ENCODE measurements at places on chromosomes 3 and 15.

- no peak for DNase-seq
These were observed 12.1 kb downstream of the TMPRSS7 start for GRCh38 chr3:112046599-112046998.

DNA sequence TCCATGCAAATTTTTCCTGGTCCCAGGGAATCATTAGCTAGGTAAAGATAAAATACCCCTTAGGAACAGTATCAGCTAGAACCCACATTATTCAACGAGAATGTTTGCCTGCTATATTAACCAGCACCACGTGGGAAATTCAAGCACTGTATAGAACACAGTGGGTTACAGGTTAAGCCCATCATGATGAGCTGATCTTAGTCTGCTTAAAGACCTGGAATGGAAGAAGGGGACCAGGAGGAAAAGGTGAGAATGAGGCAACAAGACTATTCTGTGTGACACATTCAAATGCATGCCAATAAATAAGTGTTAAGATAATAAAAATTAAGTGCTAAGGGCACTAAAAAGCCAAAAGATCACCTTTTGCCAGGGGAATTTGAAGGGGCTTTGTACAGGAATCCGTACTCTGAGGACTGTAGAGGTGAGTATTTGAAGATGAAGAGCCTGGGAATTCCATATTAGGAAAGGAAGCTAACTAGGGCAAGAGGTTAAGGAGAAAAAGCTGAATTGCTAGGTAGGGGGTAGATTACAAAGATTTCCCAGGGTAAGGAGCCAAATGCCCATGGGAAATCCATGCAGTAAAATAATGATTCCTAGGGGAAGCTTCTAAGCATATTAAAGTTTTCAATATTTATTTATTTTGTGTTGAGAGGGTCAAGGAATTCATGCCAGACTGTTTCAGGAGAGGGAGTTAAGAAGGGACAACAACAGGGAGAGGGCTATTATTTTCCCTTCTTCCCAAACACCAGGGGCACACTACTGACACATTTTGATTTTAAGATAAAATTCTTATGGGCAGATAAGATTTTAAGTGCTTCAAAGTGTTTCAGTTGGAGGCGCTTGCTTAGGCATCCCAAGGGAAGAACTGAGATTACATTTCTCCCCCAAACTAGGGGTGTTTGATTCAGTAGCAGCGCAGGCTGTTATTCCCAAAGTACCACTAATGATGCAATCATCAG lies 2.3 kb upstream of the MED12L start:
- DNase-seq = no peak

DNA sequence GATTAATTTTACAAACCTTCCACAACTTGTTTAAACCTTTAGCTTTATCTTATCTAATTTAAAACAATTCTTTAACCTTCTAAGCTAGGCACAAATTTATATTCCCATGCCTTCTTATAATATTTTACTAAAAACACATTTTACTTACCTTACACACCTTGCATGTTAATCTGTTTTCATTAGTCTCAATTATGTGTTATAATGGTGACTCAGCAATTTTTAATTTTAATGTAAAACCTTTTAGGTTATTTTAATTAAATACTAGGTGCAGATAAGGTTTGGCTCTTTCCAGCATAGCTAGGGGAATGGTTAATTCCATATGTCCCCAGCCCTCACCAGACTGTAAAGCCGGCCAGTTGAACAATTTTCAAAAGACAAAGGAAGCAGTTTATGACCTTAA lies 264.6 kb upstream of the SGO1 start:
- DNase-seq = no peak

DNA sequence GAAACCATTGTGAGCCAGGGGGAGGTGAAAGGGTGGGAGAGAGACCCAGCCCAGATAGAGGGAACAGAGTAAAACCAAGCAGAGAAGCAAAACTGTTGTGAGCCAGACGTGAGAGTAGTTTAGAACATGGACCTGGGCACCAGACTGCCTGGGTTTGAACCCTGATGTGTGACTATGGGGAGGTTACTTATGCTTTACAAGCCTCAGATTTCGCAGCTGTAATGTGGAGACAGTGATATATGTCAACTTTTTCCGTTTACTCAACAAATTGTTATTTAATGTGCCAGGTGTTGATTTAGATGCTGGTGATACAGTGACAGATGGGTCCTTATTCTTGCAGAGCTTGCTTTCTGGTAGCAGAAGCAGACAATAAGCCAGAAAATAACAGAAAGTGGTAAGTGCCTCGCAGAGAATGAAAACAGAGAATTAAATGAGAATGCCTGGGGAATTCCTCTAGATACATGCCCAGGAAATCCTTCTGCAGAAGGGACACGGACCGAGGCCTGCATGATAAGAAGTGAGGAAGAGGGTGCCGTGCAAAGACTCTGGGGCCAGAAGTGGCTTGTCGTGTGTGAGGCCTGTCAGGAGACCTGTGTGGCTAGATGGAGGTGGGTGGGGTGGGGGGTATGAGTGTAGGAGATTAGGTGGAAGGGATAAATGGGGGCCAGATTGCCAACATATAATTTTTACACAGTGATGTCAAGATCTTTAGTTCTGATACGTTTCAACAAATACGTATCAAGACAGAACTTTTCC lies 15.0 kb downstream of the KAT2B start:
- DNase-seq = no peak

- DNase-seq = no peak
These were observed 890 bp downstream of the KBTBD13 start for GRCh38 chr15:65077291-65077980.

DNA sequence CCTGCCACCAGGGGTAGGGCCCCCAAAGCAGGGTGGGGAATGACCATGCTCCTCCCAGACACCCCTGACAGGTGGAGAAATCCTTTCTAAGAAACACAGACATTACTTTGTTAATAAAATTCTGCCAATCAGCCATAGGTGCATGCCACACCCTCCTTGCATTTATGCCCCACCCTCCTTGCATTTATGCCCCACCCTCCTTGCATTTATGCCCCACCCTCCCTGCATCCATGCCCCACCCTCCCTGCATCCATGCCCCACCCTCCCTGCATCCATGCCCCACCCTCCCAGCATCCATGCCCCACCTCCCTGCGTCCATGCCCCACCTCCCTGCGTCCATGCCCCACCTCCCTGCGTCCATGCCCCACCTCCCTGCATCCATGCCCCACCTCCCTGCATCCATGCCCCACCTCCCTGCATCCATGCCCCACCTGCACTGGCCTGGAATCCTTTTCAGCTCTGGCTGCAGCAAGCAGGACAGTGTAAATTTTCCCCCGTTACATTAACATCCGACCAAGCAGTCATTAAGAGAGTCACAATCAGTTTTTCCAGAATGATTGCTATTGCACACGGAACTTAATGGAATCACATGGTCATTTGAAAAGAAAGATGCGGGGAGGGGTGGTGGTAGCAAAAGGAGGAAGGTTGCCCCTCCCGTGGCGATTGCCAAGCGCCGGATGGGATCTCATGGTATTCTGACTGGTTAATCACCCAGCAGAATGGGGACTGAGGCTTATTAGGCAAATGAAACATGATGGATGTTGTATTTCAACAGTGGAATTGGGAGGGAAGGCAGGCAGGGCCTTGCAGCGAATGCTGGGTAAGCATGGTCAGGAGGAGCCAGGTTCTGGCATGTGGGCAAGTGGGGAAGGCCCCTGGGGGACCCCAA lies 91.2 kb downstream of the TLE3 start:
- no peak for DNase-seq

DNA sequence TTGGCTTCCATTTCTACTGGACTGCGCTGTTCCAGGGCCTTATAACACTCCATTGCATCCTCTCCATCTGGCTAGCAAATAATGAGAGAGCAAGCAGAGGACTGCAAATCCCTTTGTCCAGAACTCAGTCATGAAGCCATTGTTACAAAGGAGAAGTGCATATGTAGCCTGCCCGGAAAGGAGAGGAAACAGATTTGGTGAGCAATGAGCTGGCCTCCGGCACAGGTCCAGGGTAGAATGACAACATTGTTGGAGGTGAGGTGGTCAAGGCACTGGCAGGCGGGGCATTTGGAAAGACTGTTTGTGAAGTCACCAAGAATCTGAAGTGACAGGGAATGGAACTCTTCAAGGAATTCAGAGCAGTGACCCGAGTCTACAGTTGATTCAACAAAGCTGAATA lies 25.0 kb upstream of the ATP1B3 start:
- DNase-seq = no peak

DNA sequence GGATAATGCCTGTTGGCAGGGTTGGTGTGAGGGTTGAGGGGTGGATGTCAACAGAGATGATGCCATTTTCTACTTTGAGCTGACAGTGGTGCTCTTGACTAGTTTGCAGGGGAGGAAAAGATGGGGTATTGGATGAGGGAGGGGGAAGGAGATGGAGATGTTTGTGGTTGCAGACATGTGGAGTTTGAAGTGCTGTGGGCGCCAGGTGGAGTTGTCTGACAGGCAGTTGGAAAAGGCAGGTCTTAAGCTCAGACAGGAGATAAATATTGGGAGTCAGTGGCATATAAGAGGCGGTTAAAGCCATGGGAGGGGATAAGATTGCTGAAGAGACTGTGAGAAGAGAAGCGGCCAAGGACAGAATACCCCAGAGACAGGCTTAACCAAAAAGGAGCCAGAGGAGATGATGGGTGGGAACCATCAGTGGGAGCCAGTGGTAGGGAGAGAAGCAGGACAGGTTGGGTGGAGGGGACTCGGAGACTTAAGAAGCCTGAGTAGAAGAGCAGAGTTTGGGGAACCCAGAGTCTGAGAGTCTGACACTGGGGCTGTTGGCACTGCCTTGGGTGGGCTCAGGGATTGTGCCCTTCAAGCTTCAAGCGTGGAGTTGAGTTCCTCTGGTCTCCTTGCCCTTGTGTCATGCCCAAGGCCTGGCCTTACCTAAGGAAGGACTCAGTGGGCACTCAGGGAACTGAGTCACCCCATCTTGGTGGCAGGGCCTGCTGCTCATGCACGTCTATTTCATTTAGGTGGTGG lies 13.9 kb downstream of the COPG1 start:
- DNase-seq = no peak

GRCh38 chr3:99647081-99647480 lies 8.7 kb downstream of the COL8A1 start:
- DNase-seq = no peak

DNA sequence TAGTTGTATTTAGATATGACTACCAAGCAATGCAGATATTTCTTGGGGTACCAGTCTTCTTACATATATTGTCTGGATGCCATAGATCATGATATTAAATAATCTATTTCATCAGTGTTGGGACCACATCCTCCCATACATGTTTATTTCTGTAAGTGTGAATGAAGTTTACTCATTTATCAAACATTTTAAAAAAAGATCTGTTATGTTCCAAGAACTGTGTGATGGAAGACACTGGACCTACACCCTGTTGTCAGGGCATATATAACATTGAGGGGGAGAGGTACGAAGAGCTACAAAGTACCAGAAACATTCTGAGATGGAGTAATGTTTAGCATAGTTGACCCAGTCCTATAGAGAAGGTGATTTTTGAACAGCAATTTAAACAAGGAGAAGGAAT lies 26.6 kb downstream of the MBNL1 start:
- DNase-seq = no peak

DNA sequence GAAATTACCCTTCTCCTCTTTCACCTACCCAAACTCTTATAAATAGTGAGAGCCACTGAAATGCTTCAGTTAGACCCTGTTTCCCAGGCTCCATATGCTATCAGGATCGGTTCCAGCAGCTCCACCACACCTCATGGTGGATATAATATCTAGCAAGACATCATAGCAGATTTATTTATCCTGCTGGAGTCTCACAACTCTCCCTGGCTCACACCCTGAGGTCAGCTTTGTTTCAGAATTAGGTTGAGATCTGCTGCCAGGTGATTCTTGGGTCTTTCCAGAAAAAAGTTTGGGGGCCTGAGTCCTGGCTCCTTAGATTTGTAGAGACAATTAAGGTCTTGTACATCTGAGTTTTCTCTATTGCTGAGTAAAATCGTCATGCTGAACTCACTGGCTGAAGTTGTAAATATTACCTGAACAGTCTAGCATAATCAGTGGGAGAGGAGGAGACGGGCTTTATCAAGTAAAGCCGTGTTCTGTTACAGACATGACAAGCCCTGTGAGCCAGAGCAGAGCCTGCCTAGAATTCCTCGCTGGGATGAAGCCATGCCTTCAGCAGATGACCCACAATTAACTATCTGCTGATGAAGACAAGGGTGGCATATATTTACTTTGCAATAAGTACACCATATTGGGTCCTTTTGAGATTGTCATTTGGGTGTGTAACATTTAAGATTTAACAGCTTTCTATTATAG lies 131.6 kb downstream of the STAC start:
- DNase-seq = no peak

GRCh38 chr3:121834157-121834670 lies 646 bp downstream of the IQCB1 start:
- DNase-seq = peak; percentile 30

GRCh38 chr15:77854980-77855379 lies 222.3 kb upstream of the LINGO1 start:
- no peak for DNase-seq

DNA sequence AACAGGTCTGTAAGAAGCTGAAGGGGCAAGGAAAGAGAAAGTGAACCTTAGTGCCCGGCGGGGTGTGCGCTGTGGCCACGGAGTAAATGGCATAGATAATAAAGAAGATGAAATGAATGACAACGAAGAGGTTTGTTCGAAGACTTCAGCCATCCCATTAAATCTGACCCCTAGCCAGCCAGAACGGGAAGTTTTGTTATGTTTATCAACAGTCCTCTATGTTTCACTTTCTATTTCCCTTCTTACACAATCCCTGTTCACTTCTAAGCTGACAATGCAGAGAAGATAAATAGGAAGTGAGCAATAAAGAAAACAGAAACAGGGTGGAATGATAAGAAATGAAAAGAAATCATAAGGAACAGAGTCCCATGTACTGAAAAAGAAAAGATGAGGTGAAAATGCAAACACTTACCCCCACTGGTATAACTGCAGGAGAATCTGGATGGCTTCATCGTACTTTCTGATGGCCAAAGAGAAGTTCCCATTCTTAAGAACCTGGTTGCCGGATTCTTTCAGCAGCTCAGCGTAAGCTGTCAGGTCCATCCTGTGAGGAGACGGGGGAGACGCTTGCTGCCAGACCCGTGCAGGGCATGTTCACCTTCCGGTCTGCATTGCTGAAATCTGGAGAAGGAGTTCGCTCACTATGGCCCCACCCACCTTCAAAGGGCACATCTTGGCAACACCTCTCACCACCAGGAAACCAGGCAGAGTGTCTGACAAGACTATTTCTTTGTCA lies 36.8 kb downstream of the TRANK1 start:
- DNase-seq = no peak

- no peak for DNase-seq
These were observed 82.0 kb downstream of the GPR156 start for GRCh38 chr3:120203016-120203415.

DNA sequence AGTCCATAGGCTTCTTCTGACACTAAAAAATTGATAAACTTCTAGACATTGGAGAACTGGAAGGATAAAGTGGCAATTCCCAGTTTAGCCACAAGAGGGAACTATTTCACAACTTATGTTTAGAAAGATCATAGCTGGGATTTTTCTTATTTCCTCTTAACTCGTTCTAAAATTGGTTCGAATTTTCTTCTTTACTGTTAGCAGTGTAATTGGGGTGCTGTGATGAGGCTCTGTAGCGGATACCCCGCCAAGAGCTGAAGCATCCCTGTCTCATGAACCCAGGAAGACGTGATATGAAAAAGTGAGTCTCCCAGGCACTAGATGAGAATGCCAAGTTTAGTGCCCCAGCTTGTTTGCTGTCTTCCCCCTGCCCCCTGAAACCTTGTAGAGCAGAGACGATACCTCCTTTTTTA lies 85.1 kb downstream of the PDCD6IP start:
- DNase-seq = no peak

All from C1 segment of cervical spinal cord (tissue), 14 donors.